Activated naive CD8-positive, alpha-beta T cell treated with anti-CD3 and anti-CD28 coated beads, Interleukin-2, amount 10 ng/mL, durations not matched to agents 7 days and 5 days (primary cell): ENCODE measurements at places on chromosomes 1 and 21. TPM values are rescaled to one million over a fixed set of nuclear protein-coding genes. Genes with fewer than 3 reads are reported as not detected.

Gene PCP4L1
- 0.91 TPM for total RNA-seq

Gene NR5A2
- not detected for total RNA-seq

Gene GPA33
- 3.0 TPM for total RNA-seq

Gene KCNK2
- not detected for total RNA-seq

Gene WARS2
- 10.3 TPM for total RNA-seq

Gene PLA2G5
- total RNA-seq, result not detected

DNA sequence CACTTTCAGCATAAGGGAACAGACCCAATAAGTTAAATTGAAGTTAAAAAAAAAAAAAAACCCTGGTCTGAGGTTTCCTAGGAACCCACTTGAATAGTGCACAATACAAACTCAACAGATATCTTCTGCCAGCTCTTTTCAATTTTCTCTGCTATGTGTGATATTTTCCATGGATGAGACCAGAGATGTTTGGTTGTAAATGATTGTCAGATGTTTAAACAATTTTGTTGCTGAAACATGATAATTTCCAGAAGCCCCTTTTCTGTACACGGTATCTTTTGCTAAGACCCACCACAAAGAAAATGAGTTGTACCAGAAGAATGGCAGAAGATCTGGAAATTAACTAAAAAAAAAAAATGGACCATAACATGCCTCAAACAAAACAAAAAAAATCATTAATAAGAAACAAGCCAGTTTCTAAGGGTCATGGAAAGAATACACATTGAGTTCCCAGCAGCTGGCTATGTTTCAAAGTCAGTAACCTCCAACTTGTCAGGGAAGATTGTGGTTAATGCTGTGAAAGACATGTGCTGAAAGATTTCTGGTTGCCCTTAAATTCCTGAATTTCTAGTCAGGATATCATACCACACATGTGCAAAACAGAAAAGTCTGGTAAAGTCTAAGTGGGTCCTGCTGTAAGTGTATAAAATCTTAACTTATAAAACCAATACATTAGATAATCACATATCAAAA lies 35.6 kb upstream of the MGST3 start:
- no peak for DNase-seq

GRCh38 chr1:198254948-198255347 lies 98.2 kb downstream of the NEK7 start:
- no peak for DNase-seq

GRCh38 chr1:180258290-180258689 lies 28.2 kb downstream of the LHX4 start:
- no peak for DNase-seq

GRCh38 chr1:246329900-246330299 lies 177.2 kb downstream of the SMYD3 start:
- DNase-seq, result no peak

GRCh38 chr1:1573843-1574720 lies 581 bp downstream of the SSU72 start:
- DNase-seq, result peak; percentile 93

DNA sequence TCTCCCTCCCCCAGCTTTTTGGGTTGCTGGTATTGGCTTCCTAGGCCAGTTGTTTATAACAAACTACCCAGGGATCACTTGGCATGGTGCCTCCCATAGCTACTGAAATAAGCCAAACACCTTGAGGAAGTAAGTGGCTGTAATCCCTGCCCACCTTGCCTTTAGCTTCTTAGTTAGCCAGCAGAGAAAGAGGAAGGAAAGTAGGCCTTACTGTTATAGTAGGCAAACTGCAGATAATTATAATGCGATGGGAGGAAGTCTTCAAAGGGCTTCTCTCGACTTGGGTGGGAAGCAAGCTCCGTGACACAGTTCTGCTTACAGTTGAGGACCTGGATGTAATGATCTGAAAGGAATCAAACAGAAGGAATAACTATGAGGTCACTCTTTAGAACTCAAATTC lies 8.2 kb downstream of the P3H1 start:
- no peak for DNase-seq

GRCh38 chr1:241715956-241716355 lies 63.9 kb downstream of the WDR64 start:
- DNase-seq, result no peak

GRCh38 chr1:150005606-150006005 lies 4.9 kb downstream of the OTUD7B start:
- DNase-seq, result no peak

- DNase-seq, result no peak
Measured at GRCh38 chr1:70497152-70497551, 86.1 kb downstream of the CTH start.

GRCh38 chr1:243234978-243235647 lies 20.0 kb downstream of the CEP170 start:
- DNase-seq, result no peak

GRCh38 chr1:151326619-151327222 lies 495 bp downstream of the PI4KB start:
- no peak for DNase-seq

DNA sequence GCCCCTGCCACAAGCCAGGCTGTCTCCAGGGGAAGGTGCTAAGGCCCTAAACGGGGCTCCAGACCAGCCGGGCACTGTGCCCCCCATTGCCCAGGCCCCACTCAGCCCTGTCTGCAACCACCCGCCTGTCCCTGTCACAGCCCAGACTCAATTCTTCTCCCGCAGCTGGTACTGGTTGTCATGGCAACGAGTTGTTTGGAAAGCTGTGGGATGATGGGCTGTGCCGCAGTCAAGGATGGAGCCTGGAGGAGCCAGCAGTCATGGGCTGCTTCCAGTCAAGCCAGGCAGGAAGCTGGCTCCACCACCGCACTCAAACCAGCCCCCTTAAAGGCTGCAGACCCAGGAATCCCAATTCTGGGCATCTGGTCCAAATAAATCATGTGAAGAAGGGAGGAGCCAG lies 4.2 kb downstream of the SPOCD1 start:
- DNase-seq, result no peak

GRCh38 chr1:190403402-190403801 lies 74.3 kb downstream of the BRINP3 start:
- DNase-seq, result no peak

- DNase-seq, result no peak
Measured at GRCh38 chr1:160284220-160284781, 632 bp downstream of the PEX19 start.

GRCh38 chr21:16342932-16343331 lies 613.1 kb downstream of the USP25 start:
- no peak for DNase-seq

DNA sequence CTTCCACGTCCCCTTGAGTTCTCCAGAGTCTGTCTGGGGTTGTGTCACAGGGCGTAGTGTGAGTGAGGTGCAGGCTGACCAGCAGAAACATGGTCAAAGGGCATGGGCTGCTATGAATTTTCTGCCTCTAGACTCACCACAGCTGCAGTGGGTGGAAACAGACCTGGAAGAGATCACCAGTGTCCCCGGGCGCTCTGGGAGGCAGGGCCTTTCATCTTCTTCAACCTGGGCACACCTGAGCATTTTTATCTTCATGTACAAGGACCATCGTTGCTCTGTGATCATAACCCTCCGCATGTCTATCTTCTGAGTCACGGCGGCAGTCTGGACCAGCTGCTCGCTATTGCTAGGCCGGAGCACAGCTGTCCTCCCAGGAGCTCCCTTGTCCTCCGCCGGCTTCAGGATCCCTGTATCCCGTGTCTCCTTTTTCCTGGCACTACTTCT lies 29.6 kb downstream of the DEGS1 start:
- no peak for DNase-seq

DNA sequence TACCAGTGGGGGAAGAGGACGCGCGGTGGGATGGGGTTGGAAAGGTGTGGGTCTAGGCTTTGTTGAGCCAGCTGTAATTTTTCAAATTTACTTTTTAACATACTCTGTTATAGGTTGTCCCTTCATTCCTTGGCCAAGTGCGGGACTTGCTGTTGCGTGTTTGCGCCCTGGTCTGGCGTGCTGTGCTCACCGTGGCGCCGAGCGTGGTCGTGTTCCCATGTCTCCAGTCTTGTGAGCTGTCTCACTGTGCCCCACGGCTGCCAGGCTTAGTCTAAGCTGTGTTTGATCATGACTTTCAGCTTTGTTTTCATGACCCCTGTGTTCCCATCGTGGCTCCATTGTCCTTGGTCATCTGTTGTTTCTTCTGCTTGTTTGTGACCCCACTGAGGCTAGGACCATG lies 26.0 kb downstream of the TRAPPC10 start:
- no peak for DNase-seq

- DNase-seq, result no peak
Measured at GRCh38 chr1:84163123-84163931, 19.3 kb downstream of the PRKACB start.

GRCh38 chr1:228849011-228849541 lies 113.8 kb downstream of the RHOU start:
- no peak for DNase-seq

- DNase-seq, result no peak
Measured at GRCh38 chr1:108077991-108078390, 113.0 kb upstream of the VAV3 start.

DNA sequence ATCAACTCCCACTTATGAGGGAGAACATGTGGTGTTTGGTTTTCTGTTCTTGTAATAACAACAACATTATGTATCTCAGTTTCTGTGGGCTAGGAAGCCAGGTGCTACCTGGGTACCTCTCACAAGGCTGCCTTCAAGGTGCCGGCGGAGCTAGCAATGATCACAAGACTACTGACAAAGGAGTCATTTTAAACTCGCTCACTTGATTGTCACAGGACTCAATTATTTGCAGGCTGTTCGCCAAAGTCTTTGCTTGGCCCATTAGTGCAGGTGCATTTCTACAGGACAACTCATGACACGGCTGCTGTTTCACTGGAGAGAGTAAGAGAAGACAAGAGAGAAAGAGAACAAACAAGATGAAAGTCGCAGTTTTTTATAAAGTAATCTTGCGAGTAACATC lies 1237.4 kb upstream of the TMPRSS15 start:
- DNase-seq, result no peak

GRCh38 chr1:35184495-35185199 lies 8.3 kb downstream of the SFPQ start:
- DNase-seq, result no peak

- DNase-seq, result no peak
Measured at GRCh38 chr1:231419738-231420298, 2.3 kb downstream of the EGLN1 start.
